ENCODE measurements at places on chromosomes 12 and 14.

DNA sequence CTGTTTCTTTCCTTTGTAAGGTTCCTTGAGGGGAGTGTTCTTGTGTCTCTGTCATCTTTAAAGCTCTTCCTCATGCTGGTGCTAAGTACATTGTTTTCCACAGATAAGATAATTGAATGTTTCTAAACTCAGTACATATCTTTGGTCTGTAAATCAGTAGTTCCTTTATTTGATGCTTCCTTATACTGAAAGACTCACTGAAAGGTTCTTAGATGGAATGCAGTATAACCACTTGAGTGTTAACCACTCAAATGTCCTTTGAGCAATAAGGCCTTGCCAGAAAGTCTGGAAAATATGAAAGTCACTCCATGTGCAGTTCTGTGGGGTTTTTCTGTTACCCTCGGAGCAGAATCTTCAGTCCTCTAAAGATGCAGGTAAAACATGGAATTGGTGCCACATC is 23.0 kb upstream of the RNU6-8 start:
- DNase-seq, result no peak

- no peak for DNase-seq
Observed at GRCh38 chr12:124490584-124491305, 76.7 kb downstream of the NCOR2 start.

DNA sequence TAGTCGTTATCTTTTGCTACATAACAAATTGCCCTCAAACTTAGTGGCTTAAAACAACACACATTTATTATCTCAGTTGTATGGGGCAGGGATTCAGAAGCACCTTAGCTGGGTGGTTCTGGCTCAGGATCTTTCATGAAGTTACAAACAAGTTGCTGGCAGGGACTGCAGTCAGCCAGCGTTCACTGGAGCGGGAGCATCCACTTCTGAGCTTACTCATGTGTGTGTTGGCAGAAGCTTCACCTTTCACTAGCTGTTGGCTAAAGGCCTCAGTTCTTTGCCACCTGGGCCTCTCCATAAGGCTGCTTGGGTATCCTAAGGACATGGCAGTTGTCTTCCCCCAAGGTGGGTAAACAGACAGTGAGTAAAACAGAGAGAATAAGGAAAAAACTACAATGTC is 365.7 kb downstream of the RPS29 start:
- no peak for DNase-seq

GRCh38 chr14:24941719-24942118 is 108.2 kb downstream of the STXBP6 start:
- no peak for DNase-seq

DNA sequence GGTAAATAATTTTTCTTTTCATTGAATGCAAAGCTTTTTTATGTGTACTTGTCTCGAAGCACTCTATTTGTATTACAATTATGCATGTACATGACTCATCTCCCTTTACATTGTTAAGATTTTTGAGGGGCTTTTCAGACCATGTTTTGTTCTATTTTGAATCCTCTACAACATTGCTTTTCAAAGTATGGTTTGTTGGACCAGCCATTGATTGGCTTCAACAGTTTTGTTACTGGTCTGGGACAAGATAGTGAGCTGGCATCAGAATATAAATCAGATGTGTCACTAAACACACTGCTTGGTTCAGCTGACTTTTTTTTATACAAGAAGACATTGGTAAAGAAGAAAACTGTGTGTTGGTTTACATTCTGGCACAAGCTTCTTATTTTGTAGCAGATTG is 122.3 kb downstream of the MON2 start:
- no peak for DNase-seq

- no peak for DNase-seq
Observed at GRCh38 chr12:26047401-26048226, 77.2 kb downstream of the BHLHE41 start.

- DNase-seq, result no peak
Observed at GRCh38 chr14:59847711-59848110, 22.9 kb downstream of the RTN1 start.

GRCh38 chr12:77946541-77947061 is 115.9 kb downstream of the NAV3 start:
- no peak for DNase-seq

DNA sequence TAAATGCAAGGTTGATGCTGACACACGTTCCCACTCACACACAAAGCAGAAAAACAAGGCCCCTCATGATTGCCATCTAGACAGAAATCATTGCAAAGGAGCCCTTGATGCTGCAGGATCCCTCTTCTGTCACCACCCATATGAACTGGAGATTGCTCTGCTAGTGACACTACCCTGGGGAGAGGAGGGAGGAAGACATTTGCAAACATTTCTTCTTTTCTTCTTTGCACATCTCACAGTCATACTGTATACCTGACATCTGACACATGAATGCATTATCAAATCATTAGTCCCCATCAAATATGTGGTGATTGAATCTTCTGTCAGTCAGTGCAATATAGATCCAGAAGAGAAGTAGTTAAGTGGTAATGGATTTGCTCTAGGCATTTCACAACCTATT is 208.5 kb upstream of the E2F7 start:
- no peak for DNase-seq

DNA sequence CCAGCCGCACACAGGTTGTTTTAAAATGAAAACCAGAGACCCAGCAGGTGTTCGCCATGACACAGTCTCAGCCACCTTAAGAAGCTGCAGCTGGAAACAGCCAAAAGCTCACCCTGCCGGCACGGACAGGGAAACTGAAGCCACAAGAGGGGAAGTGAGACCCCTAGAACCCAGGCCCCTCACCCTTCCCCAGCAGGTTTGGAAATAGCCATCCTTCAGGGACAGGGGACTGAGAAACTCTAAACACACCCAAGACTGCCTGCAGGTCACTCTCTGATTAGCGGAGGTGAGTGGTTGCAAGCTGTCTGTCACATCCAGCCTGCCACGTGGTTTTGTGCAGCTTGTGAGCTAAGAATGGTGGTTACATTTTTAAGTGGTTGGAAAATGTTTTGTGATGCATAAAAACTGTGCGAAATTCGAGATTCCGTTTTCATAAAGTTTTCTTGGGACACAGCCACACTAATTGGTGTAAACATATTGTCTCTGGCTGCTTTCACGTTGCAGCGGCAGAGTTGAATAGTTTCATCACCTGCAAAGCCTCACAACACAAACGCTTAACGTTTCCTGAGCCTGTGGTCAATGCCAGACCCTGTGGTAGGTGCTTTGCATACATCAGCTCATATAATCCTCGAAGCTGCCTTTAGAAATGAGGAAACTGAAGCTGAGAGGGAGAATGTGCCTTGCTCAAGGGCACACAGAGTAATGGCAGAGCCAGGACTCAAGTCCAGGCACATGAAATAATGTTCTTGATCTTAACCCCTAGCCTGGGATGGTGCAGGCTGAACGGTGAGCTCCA is 1.7 kb upstream of the SELPLG start:
- DNase-seq, result no peak

DNA sequence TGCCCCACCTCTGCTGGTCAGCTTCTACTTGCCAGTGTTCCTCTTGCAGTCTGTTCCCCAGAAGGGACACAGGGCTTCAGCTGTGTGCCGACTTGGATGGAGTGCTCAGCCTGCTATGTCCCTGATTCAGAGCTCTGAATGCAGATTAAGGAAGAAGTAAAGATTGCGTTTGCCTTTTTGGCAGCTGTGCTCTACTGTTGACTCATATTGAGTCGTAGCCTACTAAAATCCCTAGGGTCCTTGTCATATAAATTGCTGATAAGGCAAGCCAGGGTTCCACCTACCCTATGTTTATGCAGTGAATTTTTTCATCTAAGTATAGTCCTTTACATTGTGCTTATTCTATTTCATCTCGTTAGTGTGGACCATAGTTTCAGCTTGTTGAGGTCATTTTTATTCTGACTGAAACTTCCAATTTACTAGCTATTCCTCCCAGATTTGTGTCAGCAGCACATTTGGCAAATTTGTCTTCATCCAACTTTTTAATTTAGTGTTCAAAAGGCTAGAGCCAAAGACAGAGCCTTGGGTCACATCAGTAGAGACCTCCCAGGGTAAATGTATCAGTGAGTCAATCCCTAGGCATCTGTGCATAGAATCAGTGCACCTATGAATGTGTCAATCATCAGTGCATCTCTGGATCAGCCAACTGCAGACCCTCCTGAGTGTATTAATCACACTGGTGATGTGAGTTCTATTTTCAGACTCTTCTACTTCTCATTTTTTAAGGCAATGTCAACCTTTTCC is 31.9 kb downstream of the CACNA1C start:
- DNase-seq, result no peak

GRCh38 chr14:51638071-51638944 is 13.4 kb upstream of the FRMD6 start:
- no peak for DNase-seq

GRCh38 chr12:41972196-41972595 is 172.5 kb downstream of the GXYLT1 start:
- DNase-seq, result no peak

DNA sequence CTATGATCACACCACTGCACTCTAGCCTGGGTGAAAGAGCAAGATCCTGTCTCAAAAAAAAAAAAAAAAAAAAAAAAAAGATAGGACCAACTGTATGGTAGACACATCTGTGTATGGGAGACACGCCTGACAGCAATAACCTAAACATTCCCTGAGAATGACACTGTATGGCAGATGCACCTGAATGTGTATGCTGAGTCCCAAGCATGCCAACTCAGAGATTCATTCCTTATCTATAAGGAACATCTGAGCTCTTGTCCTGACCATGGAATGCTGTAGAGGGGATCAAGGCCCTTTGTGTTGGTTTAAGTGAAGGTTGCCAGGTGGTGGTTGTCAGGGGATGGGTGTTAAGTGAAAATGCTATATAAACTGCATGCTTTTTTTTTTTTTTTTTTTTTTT is 19.2 kb upstream of the LGALS3 start:
- DNase-seq, result no peak

DNA sequence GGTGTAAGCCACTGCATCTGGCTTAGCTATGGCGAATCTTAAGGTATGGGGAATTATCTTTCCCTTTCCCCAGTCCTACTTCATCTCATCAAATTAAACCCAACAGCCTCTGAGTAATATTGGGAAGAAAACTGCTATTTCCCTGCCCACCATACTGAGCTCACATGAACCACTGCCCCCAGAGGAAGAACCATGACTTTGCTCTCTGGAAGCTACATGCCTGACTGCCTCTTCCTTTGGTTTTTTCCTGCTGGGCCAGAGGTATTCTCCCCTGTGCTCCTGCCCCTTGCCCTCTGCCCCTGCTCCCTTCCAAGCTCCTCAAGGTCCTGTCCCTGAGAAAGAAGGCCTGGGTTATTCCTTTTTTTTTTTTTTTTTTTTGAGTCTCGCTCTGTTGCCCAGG is 15.2 kb downstream of the RILPL2 start:
- no peak for DNase-seq

- no peak for DNase-seq
Observed at GRCh38 chr12:99453836-99454538, 193.6 kb upstream of the GARIN6 start.

GRCh38 chr12:94207849-94208621 is 59.7 kb downstream of the PLXNC1 start:
- peak; percentile 7 for DNase-seq

GRCh38 chr12:1281683-1282366 is 290.8 kb downstream of the ERC1 start:
- DNase-seq, result no peak

DNA sequence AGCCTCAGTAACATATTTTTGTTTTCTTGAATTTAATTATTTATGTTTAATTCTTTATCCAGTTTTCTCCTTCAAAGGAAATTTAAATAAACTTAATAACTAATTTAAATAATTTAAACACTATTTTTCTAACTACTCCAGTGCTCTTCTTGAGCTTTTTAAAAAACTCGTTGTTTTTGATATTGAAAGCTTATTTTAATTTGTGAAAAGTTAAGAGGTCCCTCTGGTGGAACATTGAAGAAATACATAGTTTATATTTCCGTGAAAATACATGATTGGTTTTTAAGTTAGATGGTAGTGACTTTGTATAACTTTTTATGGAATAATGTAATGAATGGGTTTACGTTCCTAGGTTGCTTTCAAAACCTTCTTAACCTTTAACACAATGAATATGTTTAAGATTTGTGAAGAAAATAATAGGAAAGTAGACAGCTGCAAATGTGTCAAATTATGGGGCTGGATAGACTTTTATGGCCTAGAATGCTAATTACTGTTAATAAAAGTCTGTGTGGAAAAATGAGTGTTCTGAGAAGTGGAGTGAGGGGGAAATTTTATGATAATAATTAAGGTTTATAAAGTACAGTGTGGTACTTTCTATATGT is 45.9 kb upstream of the MSRB3 start:
- no peak for DNase-seq

- DNase-seq, result no peak
Observed at GRCh38 chr12:61869796-61870195, 390.4 kb upstream of the USP15 start.

GRCh38 chr14:104105071-104105821 is 19.7 kb downstream of the ASPG start:
- no peak for DNase-seq

- no peak for DNase-seq
Observed at GRCh38 chr14:102497998-102498677, 11.4 kb downstream of the ANKRD9 start.

GRCh38 chr12:100234591-100235304 is 32.1 kb downstream of the DEPDC4 start:
- peak; percentile 33 for DNase-seq

- DNase-seq, result no peak
Observed at GRCh38 chr14:49946320-49947141, 53.6 kb downstream of the ARF6 start.

DNA sequence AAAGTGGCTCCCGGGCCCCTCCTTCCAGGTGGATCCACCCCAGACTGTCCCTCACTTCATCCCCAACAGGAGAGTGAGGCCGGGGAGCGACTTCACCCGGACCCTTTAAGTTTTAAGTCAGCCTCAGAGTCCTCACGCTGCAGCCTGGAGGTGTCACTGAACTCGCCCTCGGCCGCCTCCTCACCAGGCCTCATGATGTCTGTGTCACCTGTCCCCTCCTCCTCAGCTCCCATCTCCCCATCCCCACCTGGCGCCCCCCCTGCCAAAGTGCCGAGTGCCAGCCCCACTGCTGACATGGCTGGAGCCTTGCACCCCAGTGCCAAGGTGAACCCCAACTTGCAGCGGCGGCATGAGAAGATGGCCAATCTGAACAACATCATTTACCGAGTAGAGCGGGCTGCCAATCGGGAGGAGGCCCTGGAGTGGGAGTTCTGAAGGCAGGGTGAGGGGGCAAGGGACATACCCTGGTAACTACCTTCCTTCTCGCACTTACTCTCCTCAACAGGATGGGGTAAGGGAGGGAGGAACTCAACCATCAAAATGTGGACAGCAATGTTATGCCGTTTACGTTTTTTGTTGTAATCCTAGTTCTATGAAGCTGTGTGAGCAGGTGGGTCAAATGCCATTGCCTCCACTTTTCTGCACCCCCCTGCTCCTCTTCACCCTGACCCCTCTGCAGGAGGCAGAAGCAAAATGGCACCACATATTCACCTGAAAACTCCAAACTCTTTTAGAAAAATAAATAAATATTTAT is 20.8 kb downstream of the PHETA1 start:
- DNase-seq, result no peak

GRCh38 chr14:86892152-86892956 is 1100.6 kb downstream of the GALC start:
- no peak for DNase-seq

DNA sequence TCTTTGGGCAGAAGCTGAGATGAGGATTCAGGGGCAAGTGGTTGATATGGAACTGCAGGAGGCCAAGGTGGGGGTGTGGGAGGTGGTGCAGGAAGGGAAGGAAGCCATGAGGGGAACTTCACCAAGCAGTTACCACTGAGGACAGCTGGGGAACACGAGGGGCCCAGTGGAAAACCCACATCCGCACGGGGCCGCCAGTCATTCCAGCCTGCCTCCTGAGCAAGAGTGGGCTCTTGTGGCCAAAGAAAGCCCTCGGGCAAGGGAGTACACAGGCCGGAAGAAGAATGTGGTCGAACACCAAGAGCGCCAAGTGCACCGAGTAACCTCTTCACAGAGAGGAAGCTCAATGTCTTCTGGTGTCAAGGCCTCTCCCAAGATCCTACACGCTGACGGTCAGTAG is 252.2 kb upstream of the FOXN3 start:
- DNase-seq, result no peak

Measured in right renal pelvis (tissue), 4 donors.